ENCODE measurements at places on chromosomes 12 and 14.

DNA sequence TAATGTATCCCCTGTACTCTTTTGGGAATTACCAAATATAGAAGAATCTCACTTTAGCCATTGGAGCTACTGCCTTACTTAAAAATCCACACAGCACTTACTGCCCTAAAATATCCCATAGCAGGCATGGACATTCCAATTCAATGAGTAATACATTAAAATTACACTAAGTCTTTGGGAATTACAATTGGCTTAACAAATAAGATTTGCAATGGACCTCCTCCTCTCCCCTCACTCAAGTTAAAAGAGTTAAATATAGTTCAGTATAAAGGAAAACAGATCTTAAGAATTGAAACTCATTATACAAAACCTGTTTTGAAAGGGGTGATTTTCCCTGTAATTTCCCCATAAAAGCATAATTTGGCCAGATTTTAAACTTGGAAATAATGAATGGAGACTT is 477.1 kb downstream of the SLC16A7 start:
- no peaks in the 10 kb centered on the region for H3K36me3 ChIP-seq
- no peak overlapping the region for H3K27ac ChIP-seq
- no peaks in the 10 kb centered on the region for H3K4me1 ChIP-seq
- DNase-seq, result no peak

- no peaks in the 10 kb centered on the region for H3K36me3 ChIP-seq
- H3K27me3 ChIP-seq, result no peaks in the 10 kb centered on the region
- H3K4me1 ChIP-seq, result no peaks in the 10 kb centered on the region
These were observed 215.4 kb upstream of the NAV3 start for GRCh38 chr12:77615332-77615731.

- no peak for DNase-seq
- no peaks in the 10 kb centered on the region for H3K4me1 ChIP-seq
- H3K27ac ChIP-seq, result no peak overlapping the region
- H3K27me3 ChIP-seq, result peaks cover 10% of the 10 kb centered on the region
- no peak overlapping the region for H3K4me3 ChIP-seq
- H3K36me3 ChIP-seq, result no peaks in the 10 kb centered on the region
These were observed 35.2 kb downstream of the HMGA2 start for GRCh38 chr12:65859519-65859918.

GRCh38 chr14:65954942-65955341 is 531.2 kb upstream of the CCDC196 start:
- no peak overlapping the region for H3K4me3 ChIP-seq
- H3K27me3 ChIP-seq, result no peaks in the 10 kb centered on the region
- no peaks in the 10 kb centered on the region for H3K36me3 ChIP-seq
- peaks cover 12% of the 10 kb centered on the region for H3K4me1 ChIP-seq
- H3K27ac ChIP-seq, result no peak overlapping the region

- no peaks in the 10 kb centered on the region for H3K27me3 ChIP-seq
- H3K27ac ChIP-seq, result peak overlapping the region; percentile 59
- H3K4me3 ChIP-seq, result peak overlapping the region; percentile 50
- DNase-seq, result peak; percentile 44
- peaks cover 29% of the 10 kb centered on the region for H3K4me1 ChIP-seq
These were observed 18.1 kb upstream of the DIABLO start for GRCh38 chr12:122243965-122244364.

DNA sequence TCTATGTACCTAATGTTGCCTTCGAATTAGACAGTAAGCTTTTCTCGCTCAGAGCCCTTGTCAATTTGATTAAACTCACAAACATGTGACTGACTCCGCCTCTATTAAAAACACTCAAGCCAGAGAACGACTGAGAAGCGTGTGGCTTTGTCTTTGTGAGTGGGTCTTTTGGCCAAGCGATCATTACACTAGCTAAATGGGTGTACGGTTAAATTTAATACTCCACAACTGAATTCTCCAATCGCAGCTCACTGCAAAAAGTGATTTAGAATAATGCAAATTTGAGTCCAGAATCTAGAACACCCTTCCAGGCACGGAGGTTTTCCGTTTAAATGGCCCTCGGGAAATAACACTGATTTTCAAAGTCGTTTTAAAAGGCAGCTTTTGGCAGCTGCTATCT is 253.7 kb downstream of the EFCAB11 start:
- peaks cover 29% of the 10 kb centered on the region for H3K4me1 ChIP-seq
- no peaks in the 10 kb centered on the region for H3K27me3 ChIP-seq
- no peak for DNase-seq
- no peaks in the 10 kb centered on the region for H3K36me3 ChIP-seq

DNA sequence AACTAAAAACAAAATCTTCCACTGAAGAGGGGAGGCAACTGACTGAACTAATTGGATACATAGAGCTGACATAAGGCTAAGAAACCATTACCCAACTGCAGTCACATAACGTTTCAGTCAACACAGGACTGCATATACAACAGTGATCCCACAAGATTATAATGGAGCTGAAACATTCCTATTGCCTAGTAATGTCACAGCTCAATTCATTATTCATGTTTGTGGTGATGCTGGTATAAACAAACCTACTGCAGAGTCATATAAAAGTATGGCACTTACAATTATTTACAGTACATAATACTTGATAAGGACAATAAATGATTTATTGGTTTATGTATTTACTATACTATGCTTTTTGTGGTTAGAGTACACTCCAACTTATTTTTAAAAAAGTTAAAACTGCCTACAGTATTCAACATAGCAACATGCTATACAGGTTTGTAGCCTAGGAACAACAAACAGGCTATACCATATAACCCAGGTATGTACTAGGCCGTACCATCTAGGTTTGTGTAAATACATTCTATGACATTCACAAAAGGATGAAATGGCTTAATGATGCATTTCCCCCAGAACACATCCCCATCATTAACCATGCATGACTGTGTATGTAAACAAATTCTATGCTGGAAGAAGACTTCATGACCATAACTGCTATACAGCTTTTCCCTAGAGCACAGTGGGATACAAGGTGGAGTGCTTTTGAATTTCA is 4.3 kb downstream of the NAP1L1 start:
- H3K27ac ChIP-seq, result no peak overlapping the region
- no peak overlapping the region for H3K4me3 ChIP-seq
- no peaks in the 10 kb centered on the region for H3K27me3 ChIP-seq
- no peak for DNase-seq
- H3K36me3 ChIP-seq, result peaks cover 54% of the 10 kb centered on the region

- H3K36me3 ChIP-seq, result no peaks in the 10 kb centered on the region
- H3K27me3 ChIP-seq, result no peaks in the 10 kb centered on the region
- H3K4me1 ChIP-seq, result peaks cover 12% of the 10 kb centered on the region
- peak overlapping the region; percentile 85 for H3K4me3 ChIP-seq
- peak overlapping the region; percentile 81 for H3K27ac ChIP-seq
- DNase-seq, result peak; percentile 62
These were observed 30.9 kb upstream of the TUBA1C start for GRCh38 chr12:49233842-49234526.

GRCh38 chr12:121131941-121132341 is 735 bp upstream of the P2RX7 start:
- H3K27ac ChIP-seq, result peak overlapping the region; percentile 7
- DNase-seq, result no peak
- H3K4me3 ChIP-seq, result peak overlapping the region; percentile 4
- peaks cover 59% of the 10 kb centered on the region for H3K4me1 ChIP-seq
- H3K27me3 ChIP-seq, result no peaks in the 10 kb centered on the region

DNA sequence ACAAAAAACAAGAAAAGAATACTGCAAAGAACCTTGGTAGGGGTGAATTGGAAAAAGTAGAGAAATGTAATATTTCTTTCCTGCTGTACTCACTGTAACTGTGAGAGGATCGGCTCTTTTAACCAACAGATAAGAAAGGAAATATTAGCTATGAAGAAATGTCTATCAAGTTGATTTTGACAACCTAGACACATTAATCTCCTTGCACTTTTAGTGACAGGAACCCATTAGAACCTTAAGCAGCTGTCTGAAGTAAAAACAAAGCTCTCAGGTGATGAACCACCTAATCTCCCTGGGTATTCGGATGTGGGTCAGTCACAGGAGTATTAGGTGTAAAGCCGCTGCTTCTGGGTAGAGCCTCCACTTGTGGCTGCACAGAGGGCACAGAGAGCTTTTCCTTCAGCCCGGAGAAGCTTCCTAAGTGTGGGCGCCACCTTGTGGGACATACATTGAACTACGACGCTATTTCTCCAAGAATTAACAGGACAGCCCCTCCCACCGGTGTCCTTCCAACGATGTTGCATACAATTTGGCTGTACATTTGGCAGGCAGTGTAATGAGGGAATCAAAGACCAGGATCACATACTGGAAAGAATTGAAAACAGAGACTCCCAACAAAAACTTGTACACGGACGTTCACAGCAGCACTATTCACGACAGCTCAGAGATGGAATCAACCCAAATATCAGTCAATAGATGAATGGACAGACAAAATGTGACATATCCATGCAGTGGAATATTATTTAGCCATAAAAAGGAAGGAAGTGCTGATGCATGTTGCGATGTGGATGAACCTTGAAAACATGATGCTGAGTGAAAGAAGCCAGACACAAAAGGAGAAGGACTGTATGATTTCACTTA is 28.9 kb upstream of the MAPKAPK5 start:
- no peaks in the 10 kb centered on the region for H3K27me3 ChIP-seq
- H3K27ac ChIP-seq, result no peak overlapping the region
- peaks cover 6% of the 10 kb centered on the region for H3K4me1 ChIP-seq
- H3K4me3 ChIP-seq, result no peak overlapping the region

DNA sequence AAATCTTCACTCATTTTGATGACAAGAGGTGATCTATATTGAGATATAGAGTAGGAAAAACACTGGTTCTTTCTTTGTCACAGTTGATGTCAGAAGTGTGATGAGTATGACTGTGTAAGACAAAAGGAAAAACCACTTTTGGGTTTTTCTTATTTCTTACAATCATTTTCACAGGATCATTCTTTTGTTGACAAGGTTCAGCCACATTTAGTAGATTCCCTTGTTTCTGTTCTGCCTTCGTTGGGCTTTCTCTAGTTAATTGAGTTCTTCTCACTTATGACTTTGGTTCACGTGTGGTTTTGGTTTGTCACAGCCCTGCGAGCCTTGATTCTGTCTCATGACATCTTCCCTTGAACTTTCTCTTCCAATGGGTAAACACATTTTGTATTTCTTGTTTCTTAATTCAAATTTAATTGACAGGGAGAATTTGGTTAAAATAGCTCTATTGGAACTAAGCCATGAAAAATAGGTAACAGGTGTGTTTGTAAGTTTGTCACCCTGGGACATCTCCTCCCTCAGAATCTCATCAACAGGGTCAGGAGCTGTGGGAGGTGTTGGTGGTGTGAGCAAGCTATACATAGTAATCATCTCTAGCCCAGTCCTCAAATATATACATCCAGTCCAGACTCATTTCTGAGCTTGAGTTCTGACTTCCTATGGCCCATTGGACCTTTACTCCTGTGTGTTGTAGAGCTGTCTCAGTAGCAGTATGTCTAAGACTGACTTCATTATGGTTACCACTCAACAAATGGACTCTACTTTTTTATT is 255.3 kb downstream of the BMP4 start:
- H3K4me3 ChIP-seq, result no peak overlapping the region
- no peak for DNase-seq
- no peaks in the 10 kb centered on the region for H3K27me3 ChIP-seq
- no peaks in the 10 kb centered on the region for H3K36me3 ChIP-seq

DNA sequence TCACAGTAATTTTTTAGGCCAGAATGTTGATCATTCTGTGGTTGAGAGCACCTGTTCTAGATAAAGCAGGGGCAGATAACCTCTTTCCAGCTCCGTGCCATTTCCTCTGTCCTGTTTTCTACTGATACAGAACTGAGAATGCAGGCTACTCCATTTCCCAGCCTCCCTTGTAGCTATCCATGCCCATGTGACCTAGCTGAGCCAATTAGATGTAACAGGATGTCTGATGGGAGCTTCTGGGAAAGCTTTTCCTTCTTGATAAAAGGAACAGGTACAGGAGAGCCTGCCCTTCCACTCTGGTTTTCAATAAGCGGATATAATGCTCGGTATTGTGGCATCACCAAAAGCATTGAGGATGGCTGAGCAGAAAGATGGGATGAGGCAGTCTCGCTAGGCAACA is 54.2 kb downstream of the LRRC74A start:
- peaks cover 6% of the 10 kb centered on the region for H3K4me1 ChIP-seq
- no peak overlapping the region for H3K4me3 ChIP-seq
- no peak overlapping the region for H3K27ac ChIP-seq
- no peaks in the 10 kb centered on the region for H3K27me3 ChIP-seq
- H3K36me3 ChIP-seq, result no peaks in the 10 kb centered on the region
